AML-193 (cell line): ENCODE measurements at places on chromosomes 2 and 18.

DNA sequence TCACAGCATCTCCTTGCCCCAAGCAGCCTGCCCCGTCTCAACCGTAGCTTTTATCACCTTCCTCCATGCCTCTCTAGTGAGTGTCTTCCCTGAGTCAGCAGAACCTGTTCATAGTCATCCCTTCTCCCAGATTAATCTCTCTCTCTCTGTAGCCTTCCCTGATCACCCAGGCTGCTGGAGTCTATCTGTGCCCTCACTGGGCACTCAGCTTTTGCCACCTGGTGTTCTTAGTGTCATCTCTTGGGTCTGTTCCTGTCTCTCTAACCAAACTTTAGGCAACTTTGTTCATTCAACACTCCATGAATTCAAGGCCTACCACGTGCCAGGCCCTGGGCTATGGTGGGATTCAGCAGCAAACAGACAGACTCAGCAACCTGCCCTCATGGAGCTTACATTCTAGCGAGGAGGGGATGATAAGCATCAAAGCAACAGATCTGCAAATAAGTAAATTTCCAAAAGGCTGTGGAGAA is 159.1 kb downstream of the SMAD7 start:
- DNase-seq: no peak

- no peak for DNase-seq
These were observed 62.0 kb downstream of the GLI2 start for GRCh38 chr2:120797421-120798221.

GRCh38 chr2:164813535-164813934 is 28.1 kb downstream of the COBLL1 start:
- no peak for DNase-seq

- DNase-seq: peak; percentile 13
These were observed 6.9 kb upstream of the KYNU start for GRCh38 chr2:142870526-142870925.

DNA sequence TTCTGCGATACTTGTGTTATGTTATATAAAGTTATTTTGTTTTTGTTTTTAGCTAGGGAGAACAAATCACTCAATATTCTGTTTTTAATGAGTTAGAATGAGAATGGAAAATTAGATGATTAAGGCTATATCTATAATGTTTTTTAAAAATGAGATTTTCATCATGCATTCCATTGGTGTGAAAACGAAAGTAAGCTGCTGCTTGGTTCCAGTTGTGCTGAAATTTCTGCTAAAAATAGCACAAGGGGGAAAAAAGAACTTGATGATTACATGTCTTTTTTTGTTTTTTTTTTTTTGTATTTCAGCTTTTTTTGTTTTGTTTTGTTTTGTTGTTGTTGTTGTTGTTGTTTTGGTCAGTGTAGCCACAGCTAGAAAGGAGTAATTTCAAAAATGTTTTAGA is 242.6 kb upstream of the KCNJ3 start:
- DNase-seq: no peak

GRCh38 chr2:204033611-204034495 is 97.3 kb downstream of the ICOS start:
- no peak for DNase-seq

- no peak for DNase-seq
These were observed 56.1 kb downstream of the FARP2 start for GRCh38 chr2:241412144-241412543.

DNA sequence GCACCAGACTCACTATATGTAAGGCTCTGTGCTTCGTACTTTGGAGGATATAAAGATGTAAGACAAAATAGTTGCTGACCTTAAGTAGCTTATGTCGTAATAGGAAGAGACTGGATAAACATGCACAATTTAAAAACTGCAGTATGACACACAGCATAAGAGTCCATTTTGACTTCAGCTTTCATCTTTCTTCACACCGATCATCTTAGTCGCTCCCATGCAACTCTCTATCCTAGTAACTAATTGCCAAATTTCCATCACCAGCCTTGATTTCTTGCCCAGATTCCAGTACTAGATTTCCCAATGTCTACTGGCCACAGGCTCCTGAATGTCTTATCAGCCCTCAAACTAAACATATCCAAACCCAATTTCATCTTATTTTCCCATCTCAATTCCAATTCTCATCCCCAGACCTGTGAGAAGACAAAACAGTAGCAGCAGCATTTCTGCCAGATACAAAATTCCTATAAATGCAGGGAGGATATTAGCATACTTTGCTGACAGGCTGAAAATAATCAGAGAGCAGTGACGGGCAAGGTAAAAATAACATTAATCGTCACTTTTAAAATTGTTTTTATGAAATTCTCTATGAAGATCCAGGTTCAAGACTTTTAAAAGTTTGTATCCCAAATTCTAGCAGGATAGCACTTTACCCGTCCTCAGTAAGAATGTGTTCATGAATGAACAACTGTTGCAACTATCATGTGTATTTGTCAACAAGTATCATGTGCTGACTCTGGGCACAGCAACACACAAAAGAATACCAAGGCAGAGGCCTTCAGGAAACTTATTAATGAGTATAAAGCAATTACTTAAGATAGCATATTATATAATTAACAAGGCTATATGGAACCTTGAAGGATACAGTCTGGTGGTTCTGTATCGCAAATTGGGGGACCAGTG is 42.2 kb downstream of the KIDINS220 start:
- no peak for DNase-seq

GRCh38 chr2:54047091-54047490 is 68.3 kb upstream of the ACYP2 start:
- no peak for DNase-seq

DNA sequence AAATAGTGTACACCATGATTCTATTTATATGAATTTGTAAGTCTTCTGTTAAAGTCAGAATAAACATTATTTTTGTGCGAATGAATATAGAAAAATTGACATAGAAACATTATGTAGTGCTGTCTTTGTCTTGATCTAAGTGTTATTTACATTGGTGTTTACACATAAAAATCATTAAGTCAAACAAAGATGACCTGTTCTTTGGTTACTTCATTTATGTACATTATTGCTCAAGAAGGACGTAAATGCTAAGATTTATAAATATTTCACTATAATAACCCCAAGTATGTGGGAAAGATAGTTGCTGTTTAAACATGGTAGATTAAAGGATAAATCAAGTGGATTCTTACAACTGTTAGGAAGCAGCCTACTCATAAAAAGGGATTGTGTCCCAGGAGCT is 536.8 kb upstream of the DSEL start:
- DNase-seq: no peak

- no peak for DNase-seq
These were observed 177.6 kb upstream of the HDAC4 start for GRCh38 chr2:239578381-239578780.

DNA sequence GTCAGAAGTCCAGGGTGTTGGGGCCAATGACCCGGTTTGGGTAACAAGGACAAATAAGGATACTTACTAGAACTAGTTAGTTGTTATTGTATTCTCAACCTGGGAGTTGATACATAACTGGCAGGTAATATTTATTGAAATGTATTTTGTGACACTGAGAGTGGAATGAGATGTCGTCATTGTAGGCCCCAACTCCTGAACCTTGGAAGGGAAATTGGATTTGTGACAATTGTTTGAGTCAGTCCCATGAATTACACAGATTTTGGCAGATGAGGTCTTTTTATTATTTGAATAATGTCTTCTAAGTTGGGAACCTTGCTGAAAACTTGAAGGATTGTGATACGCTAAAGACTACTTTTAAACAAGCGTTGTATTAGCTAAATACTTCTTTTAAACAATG is 5.1 kb downstream of the TIMM21 start:
- no peak for DNase-seq

DNA sequence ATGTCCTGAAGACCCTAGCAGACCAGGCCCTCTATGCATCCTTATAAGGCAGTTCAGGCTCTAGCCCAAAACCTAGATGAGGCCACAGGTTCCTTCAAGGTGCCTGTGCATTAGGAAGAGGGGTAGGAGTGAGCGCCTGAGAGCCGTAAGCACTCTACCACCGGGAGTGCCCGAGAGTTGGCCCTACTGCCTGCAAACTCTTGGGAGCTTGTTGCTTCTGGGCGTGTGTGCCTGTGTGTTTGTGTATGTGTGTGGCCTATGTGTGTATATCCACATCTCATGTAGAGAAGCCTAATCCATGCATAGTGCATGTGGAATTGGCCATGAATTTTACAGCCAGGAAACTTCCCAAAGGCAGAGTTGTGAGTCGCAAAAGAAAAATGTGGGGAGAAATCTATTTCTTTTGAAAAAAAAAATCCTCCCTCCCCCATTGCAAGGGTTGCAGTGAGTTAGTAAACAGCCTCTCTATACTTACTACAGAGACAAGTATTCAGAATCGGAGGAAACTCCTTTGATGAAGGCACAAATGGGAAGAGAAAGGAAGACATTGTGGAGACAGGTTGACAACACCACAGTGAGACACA is 96.8 kb downstream of the ADD2 start:
- DNase-seq: no peak

GRCh38 chr2:128320192-128320905 is 1.7 kb upstream of the HS6ST1 start:
- DNase-seq: no peak

DNA sequence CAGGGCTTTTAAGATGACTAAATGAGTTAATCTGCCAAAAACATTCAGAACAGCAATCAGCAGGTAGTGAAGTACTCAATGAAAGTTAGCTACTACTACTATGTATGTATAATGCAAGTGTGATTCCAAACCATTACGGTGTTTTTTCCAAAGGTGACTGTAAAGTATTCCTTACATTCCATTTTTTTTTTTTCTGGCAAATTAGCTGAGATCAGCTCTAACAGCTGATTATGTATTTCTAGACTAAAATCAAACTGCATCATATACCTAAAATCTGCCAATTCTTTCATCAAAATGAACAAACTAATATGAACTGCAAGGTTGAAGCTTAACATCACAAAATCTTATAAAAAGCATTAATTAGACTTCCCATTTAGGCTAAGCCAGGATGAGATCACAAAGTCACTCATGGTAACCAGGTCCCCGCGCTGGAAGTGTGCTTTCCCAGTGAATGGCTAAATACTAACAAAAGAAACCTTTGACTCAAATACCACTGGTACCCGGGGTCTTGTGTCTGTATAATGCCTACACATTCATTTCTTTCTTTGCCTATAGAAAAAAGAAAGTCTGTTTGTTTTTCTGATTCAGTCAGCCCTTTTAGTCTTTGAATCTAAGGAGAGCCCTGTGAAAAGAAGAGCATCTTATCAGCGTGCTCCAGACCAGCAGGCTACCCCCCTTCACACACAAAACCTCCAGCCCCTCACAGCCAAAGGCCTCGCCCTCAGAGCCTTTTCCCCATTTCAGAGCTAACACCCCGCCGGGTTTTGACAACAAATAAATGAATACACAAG is 88.3 kb downstream of the RBMS1 start:
- DNase-seq: no peak

DNA sequence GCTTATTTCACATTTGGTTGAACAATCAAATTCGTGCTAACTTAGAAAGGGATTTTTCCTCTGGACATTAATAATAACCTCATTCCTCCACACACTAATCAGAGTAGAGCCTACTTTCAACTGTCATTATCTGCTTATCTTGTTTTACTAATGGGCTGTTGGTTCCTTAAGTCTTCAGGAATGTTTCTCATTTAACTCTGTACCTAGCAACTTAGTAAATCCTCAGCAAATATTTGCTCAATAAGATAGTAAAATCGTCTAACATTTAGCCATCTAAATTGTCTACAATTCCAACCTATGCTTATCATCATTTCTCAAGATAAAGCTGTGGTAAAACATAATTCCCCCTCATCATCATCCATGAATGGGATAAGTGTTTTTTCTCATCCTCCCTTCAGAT is 98.1 kb downstream of the CDH2 start:
- DNase-seq: no peak

GRCh38 chr18:2223849-2224248 is 347.5 kb downstream of the METTL4 start:
- DNase-seq: peak; percentile 49

DNA sequence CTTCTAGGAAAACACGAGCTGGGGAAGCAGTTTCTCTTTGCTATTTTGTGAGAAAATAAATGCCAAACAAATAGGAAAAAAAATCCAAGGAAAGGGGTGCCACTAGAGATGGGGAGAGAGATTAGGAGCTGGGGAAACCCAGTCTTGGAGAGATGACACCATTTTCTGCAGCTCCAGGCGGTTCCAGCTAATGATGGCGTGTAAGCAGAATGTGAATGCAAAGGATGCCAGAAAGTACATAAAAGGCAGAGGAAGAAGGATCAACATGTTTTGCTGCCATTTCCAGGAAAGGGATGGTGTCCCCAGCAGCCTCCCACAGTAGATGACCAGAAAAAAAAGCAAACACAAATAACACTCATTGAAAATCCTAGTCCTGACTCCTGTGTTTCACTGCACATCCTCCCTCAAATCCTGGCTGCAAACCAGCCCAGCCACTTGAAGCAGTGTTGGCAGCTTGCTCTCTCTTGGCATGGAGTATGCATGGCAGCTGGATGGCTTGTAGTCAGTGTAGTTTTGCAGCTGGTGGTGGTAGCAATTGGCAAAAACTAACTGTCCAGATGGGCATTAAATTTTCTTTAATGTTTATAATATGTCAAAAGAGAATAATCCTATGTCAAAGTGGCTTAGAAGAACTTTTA is 93.6 kb downstream of the FTCDNL1 start:
- no peak for DNase-seq

DNA sequence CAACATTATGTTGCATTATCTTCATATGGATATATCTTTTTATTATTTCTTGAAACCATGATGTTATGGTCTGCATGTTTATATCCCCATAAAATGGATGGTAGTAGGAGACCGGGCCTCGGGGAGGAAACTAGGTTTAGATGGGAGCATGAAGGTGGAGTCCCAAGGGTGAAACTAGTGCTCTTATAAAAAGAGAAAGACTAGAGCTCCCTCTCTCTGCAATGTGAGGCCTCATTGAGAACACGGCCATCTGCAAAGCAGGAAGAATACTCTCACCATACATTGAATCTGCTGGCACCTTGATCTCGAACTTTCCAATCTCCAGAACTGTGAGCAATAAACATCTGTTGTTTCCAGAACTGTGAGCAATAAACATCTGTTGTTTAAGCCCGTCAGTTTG is 64.0 kb downstream of the NXPH2 start:
- no peak for DNase-seq

- peak; percentile 40 for DNase-seq
These were observed 26.4 kb upstream of the MSTN start for GRCh38 chr2:190088917-190089316.

GRCh38 chr2:143146366-143146765 is 17.1 kb downstream of the ARHGAP15 start:
- no peak for DNase-seq

DNA sequence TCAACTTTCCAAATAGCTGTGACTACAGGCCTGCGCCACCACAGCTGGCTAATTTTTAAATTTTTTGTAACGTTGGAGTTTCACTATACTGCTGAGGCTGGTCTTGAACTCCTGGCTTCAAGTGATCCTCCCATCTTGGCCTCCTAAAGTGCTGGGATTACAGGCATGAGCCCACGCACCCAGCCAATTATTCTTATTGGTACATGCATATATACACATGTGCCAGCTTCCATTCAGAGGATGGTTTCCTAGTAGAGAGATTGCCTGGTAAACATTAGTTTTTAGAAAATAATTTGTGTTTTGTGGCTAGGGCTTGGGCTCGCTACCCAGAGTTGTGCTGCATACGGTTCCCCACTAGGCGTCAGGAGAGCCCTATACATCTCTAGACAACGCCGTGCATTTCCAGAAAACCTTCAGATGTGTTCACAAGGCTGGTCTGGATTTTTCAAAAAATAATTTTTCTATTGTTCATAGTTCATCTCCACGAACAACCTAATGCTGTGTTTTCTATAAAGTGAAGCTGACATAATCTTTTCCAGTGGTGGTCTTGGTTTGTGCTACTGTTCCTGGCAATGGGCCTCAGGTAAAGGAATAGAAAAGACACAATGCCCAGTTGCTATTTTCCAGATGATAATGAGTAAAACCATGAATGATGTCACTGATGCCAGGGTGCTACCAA is 14.6 kb upstream of the AFG3L2 start:
- peak; percentile 46 for DNase-seq
